ENCODE measurements at places on chromosomes 16 and 17.

DNA sequence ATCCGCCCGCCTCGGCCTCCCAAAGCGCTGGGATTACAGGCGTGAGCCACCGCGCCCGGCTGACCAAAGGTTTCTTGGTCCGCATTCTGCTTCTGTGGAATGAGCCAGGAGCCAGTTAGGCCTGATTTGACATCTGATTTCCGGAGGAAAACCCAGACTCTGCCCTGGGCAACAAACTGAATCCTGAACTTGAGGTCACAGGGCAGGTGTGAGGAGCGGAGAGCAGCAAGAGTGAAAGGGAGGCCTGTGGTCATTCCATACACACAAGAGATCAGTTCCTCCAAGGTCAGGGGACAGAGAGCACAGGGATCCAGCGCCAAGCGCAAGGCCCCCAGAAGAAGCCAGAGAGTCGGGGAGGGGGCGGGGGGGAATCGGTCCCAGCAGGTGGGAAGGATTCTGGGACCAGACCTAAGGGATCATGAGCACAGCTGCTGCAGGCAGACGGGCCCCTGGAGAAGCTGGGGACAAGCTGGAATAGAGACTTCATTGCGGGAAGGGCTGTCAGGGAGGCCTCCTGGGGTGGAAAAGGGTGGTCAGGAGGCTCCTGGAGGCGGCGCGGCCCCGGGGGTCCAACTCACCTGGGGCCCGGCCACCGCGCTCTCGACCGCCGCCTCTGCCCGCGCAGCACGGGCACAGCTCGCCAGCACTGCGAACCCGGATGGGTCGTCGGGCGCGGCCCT lies 436 bp downstream of the SHPK start:
- no peak for DNase-seq

DNA sequence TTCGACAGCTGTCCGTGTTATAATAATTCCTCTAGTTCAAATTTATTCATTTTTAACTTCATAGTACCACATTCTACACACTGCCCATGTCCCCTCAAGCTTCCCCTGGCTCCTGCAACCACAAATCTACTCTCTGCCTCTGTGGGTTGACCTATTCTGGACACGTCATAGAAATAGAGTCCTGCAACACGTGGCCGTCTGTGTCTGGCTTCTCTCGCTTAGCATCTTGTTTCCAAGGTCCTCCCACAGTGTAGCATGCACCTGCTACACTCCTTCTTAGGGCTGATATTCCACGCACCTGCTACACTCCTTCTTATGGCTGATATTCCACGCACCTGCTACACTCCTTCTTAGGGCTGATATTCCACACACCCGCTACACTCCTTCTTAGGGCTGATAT lies 16.5 kb downstream of the SCGB1C2 start:
- no peak for DNase-seq

DNA sequence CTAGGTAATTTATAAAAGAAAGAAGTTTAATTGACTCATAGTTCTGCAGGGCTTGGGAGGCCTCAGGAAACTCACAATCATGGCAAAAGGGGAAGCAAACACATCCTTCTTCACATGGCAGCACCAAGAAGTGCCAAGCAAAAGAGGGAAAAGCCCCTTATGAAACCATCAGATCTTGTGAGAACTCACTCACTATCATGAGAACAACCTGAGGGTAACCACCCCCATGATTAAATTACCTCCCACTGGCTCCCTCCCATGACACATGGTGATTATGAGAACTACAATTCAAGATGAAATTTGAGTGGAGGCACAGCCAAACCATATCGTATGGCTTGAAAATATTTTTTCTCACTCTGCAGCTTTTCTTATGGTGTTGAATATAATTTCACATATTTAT lies 151.7 kb downstream of the ANKFN1 start:
- DNase-seq: no peak

- DNase-seq: no peak
Measured at GRCh38 chr17:34692920-34693319, 113.5 kb downstream of the TMEM132E start.

GRCh38 chr16:1583180-1583579 lies 28.7 kb downstream of the IFT140 start:
- no peak for DNase-seq

DNA sequence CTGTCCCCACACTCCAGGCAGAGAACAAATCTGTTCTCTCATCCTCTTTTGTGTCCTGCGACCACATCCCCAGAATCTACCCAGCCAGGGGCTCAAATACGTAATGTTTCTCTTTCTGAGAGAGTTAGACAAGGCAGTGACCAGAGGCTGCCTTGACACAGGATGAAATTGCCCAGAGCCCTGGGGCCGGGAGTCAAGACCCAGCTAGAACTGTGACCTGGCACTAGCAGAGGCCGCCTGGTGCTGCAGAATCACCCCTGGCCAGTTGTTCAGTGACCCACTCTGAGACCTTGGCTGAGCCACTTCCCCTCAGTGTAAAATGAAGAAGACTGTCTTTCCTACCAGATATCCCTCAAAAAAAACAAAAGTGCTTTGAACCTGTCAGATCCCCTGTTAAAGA lies 72.5 kb downstream of the USP22 start:
- DNase-seq: no peak

DNA sequence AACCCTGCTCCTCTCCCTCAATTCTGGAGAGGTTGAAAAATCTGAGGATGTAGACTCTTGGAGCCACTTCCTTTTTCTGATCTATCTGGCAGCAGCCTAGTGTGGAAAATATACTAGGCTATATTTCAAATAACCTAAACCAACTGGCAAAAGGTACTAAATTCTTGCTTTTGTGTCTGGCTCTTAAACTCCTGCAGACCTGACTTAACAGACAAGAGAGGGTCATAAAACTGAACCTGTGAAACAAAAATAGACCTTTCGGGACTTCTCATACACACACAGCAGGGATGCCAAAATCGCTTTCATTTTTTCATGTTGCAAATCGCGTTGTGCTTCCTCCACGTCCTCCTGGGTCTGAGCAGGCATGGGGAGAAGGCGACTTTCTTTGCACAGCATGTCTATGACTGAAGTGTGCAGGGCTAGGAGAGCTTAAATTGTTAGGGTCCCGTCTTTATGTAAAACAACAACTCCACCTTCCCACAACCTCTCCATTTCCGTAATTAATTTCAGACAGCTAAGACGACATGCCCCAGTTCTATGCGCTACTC lies 520.7 kb upstream of the PSMD7 start:
- no peak for DNase-seq

DNA sequence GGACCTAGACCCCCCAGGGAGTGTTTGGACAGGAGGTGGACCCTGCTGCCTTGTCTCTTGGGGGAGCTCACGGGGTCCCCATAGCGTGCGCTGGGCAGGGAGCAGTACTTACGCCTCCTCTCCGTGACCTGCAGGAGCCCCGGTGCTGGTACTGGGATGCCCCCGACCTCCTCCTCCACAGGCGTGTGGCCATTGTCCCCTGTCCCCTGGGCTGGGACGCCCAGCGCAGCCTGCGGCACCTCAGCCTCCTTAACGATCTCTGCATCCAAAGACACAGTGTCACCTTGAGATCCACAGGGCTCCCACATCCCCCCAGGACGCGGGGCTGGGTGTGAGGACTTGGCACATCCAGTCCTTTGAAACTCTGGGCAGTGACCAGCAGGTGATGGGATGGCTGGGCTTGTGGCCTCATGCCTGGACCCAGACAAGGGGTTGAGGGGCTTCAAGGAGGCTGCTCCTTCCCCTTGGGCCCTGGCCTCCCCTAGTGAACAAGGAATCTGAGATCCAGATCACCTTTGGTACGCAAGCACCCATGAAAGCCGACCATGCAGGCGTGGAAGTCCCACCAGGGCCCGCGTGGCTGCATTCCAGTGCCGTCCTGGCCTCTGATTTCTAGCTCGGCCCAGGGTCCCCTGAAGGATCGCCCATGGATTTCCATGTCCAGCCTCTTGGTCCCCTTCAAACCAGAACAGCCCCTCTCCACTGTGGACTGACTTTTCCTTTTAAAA lies 9.9 kb downstream of the DBNDD1 start:
- DNase-seq: no peak

DNA sequence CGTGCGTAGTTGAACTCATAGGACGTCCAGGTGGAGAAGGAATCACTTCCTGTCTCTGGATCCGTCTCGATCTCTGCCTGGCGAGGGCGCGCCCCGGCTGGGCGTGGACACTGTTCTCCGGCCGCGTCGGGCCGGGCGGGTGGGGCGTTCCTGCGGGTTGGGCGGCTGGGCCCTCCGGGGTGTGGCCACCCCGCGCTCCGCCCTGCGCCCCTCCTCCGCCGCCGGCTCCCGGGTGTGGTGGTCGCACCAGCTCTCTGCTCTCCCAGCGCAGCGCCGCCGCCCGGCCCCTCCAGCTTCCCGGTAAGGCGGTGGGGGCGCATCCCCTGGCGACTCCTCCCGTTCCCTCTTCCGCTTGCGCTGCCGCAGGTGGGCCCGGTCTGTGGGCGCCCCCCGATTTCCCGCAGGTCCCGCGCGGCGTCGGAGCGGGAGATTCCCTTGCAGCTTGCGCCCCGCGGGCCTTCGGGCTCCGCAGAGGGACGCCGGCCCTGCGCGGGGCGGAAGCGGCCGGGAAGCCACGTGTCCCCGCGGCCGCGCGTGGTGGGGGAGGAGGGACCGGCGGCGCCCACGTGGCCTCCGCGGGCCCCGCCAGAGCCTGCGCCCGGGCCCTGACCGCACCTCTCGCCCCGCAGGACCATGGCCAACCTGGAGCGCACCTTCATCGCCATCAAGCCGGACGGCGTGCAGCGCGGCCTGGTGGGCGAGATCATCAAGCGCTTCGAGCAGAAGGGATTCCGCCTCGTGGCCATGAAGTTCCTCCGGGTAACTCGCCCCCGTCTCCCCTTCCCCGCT lies at the start of gene NME2:
Gene NME2 (plus strand): TSS at position 214 of the 789 bp plus-strand sequence. CDS start 420 bp downstream, at position 634.
- DNase-seq: peak; percentile 80

GRCh38 chr17:81527591-81528383 lies at the start of gene FSCN2:
Gene FSCN2 (plus strand): TSS chr17:81528377. CDS start chr17:81528532, 155 bp downstream.
- DNase-seq: no peak

GRCh38 chr16:9630119-9630518 lies 538.7 kb downstream of the HAPSTR1 start:
- DNase-seq: no peak

DNA sequence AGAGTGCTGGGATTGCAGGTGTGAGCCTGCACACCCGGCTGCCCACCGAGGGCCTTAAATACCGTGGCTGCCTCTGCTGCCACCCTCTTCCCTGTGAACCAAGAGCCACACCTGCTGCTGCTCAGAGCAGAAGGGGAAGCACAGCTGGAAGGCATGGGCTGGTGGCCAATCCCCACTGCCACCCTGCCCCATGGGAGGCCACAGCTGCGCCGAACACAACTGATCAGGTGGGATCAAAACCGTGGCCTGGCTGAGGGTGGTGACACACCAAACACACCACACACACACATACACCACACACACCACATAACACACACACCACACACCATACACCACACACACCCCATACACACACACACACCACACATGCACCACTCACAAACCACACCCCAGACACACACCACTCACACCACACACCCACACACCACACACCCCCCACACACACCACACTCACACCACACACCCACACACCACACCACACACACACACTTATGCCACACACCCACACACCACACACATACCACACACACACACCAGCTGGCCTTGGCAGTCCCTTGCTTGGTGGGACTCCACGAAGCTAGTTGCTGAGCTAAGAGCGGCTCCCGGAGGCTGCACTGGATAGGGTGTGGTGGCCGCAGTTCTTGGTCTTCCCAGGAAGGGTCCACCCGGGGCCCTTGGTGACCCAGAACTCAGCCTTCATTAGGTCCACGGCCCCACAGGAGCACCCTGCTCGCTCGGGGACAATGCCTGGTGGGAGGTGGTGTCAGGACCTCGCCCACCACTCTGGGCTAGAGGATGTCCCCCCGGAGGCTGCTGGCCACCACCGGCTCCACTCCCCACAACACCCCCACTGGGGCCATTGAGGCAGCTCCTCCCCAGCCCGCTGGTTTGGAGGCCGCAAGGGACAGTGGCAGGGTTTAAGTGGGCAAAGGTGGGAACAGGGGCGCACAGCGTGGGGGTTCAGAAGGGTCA lies 14.9 kb downstream of the CEP131 start:
- DNase-seq: no peak

Data from GM18507 (cell line).